ENCODE measurements at places on chromosomes 7 and 10. TPM values are rescaled to one million over a fixed set of nuclear protein-coding genes. Genes with fewer than 3 reads are reported as not detected.

GRCh38 chr10:130138479-130138866, 2.3 kb downstream of the GLRX3 start:
- H3K36me3 ChIP-seq: peaks cover 3% of the 10 kb centered on the region
- no peak for DNase-seq
- peaks cover 22% of the 10 kb centered on the region for H3K4me1 ChIP-seq
- no peak overlapping the region for H3K4me3 ChIP-seq
- no peak overlapping the region for H3K27ac ChIP-seq
- H3K27me3 ChIP-seq: no peaks in the 10 kb centered on the region

Gene GDF2
- total RNA-seq: not detected

GRCh38 chr10:29881336-29881771, 178.0 kb downstream of the JCAD start:
- no peak overlapping the region for H3K4me3 ChIP-seq
- H3K36me3 ChIP-seq: no peaks in the 10 kb centered on the region
- no peaks in the 10 kb centered on the region for H3K27me3 ChIP-seq
- H3K4me1 ChIP-seq: no peaks in the 10 kb centered on the region
- peak overlapping the region; percentile 14 for H3K27ac ChIP-seq

- no peak for DNase-seq
- no peaks in the 10 kb centered on the region for H3K4me1 ChIP-seq
- no peaks in the 10 kb centered on the region for H3K36me3 ChIP-seq
- no peaks in the 10 kb centered on the region for H3K27me3 ChIP-seq
- no peak overlapping the region for H3K27ac ChIP-seq
Measured at GRCh38 chr10:22850541-22850940, 77.3 kb upstream of the ARMC3 start.

Gene SHTN1
- total RNA-seq: 44.2 TPM

Gene FXYD4
- total RNA-seq: 109 TPM

DNA sequence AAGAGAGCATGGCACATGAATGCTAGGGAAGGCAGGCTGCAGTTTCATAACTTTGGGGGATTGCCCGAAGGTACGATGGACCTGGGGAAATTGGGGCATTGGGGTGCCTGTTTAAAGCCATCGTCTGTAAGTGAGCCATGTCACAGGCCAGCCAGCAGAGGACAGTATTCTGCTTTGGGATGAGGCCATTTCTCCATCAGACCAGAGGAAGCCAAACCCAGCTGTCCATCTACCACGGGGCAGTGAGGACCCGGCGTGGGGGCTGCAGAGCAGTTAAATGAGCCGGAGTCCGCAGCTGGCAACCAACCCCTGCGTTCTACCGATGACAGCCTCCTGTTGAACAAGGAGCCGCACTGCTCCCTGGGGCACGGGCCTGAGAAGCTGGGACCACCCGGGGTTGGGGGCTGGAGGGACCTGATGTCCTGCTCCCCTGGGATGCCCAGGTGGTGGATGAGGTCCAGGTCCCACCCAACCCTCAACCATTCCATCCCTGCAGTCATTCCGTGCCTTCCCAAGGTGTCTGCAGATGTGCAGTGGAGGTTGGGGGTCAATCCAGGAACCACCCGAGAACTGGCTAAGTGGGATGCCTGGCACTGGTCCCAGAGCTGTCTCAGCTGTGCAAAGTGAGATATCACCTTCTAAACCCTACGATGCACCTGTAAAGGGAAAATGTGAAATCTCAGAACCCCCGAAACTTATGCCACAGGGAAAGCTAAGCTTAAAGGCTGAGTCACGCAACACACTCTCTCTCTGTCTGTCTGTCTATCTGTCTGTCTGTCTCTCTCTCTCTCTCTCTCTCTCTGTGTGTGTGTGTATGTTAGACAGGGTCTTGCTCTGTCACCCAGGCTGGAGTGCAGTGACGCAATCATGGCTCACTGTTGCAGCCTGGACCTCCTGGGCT, 12.1 kb upstream of the RHBDD2 start:
- H3K4me1 ChIP-seq: no peaks in the 10 kb centered on the region
- H3K4me3 ChIP-seq: no peak overlapping the region
- H3K27me3 ChIP-seq: no peaks in the 10 kb centered on the region
- DNase-seq: peak; percentile 82
- no peak overlapping the region for H3K27ac ChIP-seq

DNA sequence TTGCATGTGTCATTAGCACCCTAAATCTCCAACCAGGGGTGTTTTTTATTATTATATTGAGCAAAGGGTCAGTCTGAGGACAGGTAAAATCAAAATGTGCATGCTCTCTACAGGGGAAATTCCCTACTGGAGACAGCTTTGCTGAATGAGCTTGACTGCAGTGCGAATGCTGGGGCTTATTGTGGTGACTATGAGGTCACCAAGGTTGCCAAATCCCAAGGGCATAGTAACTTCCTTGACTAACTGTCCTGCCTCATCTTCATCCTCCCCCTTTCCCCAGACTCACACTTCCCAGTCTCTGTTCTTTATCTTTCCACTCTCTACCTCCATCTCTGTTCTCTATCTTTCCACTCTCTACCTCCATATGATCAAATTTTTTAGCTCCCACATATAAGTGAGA, 22.9 kb upstream of the AOC1 start:
- no peak overlapping the region for H3K27ac ChIP-seq
- no peaks in the 10 kb centered on the region for H3K27me3 ChIP-seq
- DNase-seq: no peak
- no peak overlapping the region for H3K4me3 ChIP-seq
- peaks cover 13% of the 10 kb centered on the region for H3K4me1 ChIP-seq

Gene TRDMT1
- total RNA-seq: 11.0 TPM

DNA sequence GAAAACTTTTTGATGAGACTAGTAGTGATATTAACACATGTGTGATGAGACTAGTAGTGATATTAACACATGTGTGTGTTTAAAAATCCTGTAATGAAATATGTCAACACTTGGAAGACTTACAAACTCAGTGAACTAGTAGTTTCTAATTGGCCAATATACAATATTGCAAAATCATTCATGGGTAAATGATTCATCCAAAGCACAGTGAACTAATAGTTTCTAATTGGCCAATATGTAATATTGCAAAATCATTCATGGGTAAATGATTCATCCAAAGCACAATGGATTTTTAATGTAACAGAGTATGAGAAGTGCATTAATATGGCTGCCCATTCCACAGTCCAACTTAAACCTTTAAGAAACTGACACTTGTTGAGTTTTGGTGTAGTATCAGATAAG, 77.8 kb downstream of the ATAD1 start:
- H3K4me3 ChIP-seq: no peak overlapping the region
- H3K27me3 ChIP-seq: no peaks in the 10 kb centered on the region
- H3K27ac ChIP-seq: no peak overlapping the region
- no peak for DNase-seq
- no peaks in the 10 kb centered on the region for H3K4me1 ChIP-seq
- no peaks in the 10 kb centered on the region for H3K36me3 ChIP-seq

GRCh38 chr10:58859526-58859925, 316.9 kb upstream of the PHYHIPL start:
- no peak overlapping the region for H3K27ac ChIP-seq
- no peak for DNase-seq
- no peak overlapping the region for H3K4me3 ChIP-seq
- H3K27me3 ChIP-seq: no peaks in the 10 kb centered on the region
- peaks cover 6% of the 10 kb centered on the region for H3K4me1 ChIP-seq

Gene STYXL1
- total RNA-seq: 29.9 TPM

DNA sequence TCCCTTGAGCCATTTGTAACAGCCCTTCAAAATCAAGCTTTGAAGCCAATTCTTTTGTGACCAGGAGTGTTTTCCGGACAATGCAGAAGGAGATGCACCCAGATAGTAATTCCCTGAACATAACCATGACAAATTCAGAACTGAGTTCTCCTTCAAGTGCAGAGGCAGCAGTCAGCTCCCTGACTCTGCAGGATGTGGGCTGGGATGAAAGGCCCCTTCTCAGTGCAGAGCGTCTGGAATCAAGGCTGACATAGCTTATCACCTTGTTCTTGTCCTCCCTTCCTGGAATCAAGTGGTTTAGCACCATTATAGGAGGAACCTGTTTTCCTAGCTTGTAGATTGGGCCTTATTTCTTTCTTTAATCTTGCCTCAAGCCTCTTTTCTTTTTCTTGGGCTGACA, 143.4 kb downstream of the SORCS3 start:
- H3K27me3 ChIP-seq: no peaks in the 10 kb centered on the region
- DNase-seq: no peak
- H3K4me3 ChIP-seq: no peak overlapping the region
- no peaks in the 10 kb centered on the region for H3K36me3 ChIP-seq

DNA sequence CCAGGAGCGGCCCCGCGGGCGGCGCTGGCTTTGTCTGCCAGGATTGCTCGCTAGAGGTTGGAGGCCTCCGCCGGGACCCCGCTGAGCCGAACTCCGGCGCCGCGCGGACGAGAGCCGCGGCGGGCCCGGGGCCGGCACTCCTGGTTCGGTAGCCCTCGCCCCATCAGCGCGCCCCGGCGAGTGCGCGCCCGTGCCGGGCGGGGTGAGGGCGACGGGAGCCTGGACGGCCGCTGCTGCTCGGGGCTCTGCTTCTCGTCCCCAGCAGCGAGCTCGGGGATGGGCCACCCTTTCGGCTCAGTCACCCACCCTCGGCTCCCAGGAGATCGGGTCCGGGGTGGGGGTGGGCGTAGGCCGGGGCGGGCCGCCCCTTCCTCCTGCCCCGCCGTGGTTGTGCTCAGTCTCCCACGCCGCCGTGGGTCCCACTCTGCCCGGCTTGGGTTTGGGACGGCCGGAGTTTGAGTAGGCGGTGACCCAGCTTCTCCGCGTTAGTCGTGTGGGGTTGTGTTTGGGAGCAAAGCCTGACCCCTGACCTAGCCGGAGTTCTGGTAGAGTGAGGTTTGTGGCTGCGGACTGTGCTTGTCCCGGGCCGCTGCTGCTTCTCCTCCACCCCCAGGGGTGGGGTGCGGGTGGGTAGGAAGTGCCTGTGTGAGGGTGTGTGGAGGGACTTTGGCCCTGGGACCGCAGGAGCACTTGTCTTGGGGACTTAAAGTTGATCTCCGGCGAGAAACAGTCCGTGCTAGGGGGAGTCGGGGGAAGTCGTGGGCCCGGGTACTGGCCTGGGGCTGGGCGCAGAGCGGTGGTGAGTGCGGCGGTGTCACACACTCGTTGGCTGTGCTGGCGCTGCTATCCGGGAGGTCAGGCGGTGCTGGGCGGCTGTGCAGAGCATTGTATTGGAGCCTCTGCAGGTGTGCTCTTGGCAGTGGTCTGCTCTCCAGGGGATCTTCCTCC, 677 bp downstream of the TSPAN14 start:
- H3K27me3 ChIP-seq: no peaks in the 10 kb centered on the region
- H3K4me3 ChIP-seq: peak overlapping the region; percentile 80
- H3K27ac ChIP-seq: peak overlapping the region; percentile 86
- DNase-seq: peak; percentile 69
- peaks cover 45% of the 10 kb centered on the region for H3K4me1 ChIP-seq

- H3K4me1 ChIP-seq: no peaks in the 10 kb centered on the region
- H3K4me3 ChIP-seq: no peak overlapping the region
- no peaks in the 10 kb centered on the region for H3K27me3 ChIP-seq
- no peak for DNase-seq
Measured at GRCh38 chr7:86720306-86720705, 76.6 kb downstream of the GRM3 start.

GRCh38 chr10:43252166-43252782, 14.6 kb downstream of the RASGEF1A start:
- no peaks in the 10 kb centered on the region for H3K27me3 ChIP-seq
- H3K36me3 ChIP-seq: no peaks in the 10 kb centered on the region
- H3K4me1 ChIP-seq: no peaks in the 10 kb centered on the region
- H3K4me3 ChIP-seq: no peak overlapping the region
- no peak overlapping the region for H3K27ac ChIP-seq

- no peak overlapping the region for H3K4me3 ChIP-seq
- H3K27ac ChIP-seq: no peak overlapping the region
- no peaks in the 10 kb centered on the region for H3K36me3 ChIP-seq
- H3K27me3 ChIP-seq: no peaks in the 10 kb centered on the region
Measured at GRCh38 chr7:31096198-31096876, 44.2 kb downstream of the ADCYAP1R1 start.

DNA sequence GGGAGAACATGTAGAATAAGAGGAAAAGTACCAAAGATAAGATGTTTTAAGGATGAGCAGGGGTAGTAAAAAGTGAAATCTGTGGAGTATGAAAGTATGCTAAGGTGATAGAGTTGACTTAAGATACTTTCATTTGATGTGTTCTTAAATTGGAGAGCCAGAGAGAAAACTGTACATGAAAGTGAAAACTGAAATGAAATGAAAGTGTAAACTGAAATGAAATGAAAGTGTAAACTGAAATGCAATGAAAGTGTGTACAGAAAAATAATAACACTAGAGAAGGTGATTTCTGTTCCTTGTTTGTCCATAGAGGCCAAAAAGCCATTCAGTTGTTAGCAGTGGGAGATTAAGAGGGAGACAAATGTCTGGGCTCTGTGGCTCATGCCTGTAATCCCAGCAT, 17.5 kb downstream of the AHR start:
- no peak overlapping the region for H3K4me3 ChIP-seq
- H3K4me1 ChIP-seq: peaks cover 11% of the 10 kb centered on the region
- DNase-seq: no peak
- no peaks in the 10 kb centered on the region for H3K36me3 ChIP-seq

Gene GRID2IP
- total RNA-seq: 0.76 TPM

Gene DOCK1
- total RNA-seq: 81.7 TPM

DNA sequence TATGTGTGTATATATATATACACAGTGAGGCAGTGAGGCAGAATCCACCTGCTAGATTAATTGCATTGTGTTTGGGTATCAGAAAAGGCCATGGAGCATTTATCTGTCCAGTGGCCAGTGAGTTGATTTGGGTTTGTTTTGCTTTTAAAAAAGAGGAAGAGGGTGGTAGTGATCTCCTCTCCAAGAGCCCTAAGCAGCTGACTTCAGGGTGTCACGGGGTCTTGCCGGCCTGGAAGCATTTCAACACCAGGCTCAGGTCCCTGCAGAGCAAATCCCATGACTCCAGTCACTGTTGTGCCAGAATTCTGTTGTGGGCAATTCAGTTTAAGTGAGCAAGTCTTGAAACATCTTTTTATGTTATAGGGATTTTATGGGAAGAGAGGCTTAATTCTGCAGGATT, 30.6 kb upstream of the GPNMB start:
- H3K36me3 ChIP-seq: no peaks in the 10 kb centered on the region
- no peaks in the 10 kb centered on the region for H3K27me3 ChIP-seq
- no peak overlapping the region for H3K27ac ChIP-seq
- H3K4me1 ChIP-seq: peaks cover 10% of the 10 kb centered on the region
- no peak overlapping the region for H3K4me3 ChIP-seq

- no peak overlapping the region for H3K4me3 ChIP-seq
- DNase-seq: no peak
- no peaks in the 10 kb centered on the region for H3K36me3 ChIP-seq
- no peak overlapping the region for H3K27ac ChIP-seq
Measured at GRCh38 chr10:71663311-71663710, 56.3 kb downstream of the C10orf105 start.

GRCh38 chr7:51477819-51478218, 161.2 kb upstream of the COBL start:
- H3K4me3 ChIP-seq: no peak overlapping the region
- no peaks in the 10 kb centered on the region for H3K36me3 ChIP-seq
- H3K4me1 ChIP-seq: no peaks in the 10 kb centered on the region
- H3K27ac ChIP-seq: no peak overlapping the region
- DNase-seq: no peak
- H3K27me3 ChIP-seq: no peaks in the 10 kb centered on the region

- no peaks in the 10 kb centered on the region for H3K4me1 ChIP-seq
- no peak overlapping the region for H3K4me3 ChIP-seq
- H3K27ac ChIP-seq: no peak overlapping the region
- H3K36me3 ChIP-seq: no peaks in the 10 kb centered on the region
- no peak for DNase-seq
- H3K27me3 ChIP-seq: no peaks in the 10 kb centered on the region
Measured at GRCh38 chr7:9210114-9210513, 776.7 kb downstream of the NXPH1 start.

GRCh38 chr10:5619362-5620211, 46.8 kb downstream of the ASB13 start:
- H3K27ac ChIP-seq: no peak overlapping the region
- H3K4me1 ChIP-seq: peaks cover 2% of the 10 kb centered on the region
- no peak for DNase-seq
